Activated CD4-positive, alpha-beta T cell treated with anti-CD3 and anti-CD28 coated beads, Interleukin-2, amount 50 U/mL, for 16 hours (primary cell): ENCODE measurements at places on chromosomes 3 and 15.

- no peak for DNase-seq
Measured at GRCh38 chr15:63582179-63582578, 15.0 kb upstream of the FBXL22 start.

DNA sequence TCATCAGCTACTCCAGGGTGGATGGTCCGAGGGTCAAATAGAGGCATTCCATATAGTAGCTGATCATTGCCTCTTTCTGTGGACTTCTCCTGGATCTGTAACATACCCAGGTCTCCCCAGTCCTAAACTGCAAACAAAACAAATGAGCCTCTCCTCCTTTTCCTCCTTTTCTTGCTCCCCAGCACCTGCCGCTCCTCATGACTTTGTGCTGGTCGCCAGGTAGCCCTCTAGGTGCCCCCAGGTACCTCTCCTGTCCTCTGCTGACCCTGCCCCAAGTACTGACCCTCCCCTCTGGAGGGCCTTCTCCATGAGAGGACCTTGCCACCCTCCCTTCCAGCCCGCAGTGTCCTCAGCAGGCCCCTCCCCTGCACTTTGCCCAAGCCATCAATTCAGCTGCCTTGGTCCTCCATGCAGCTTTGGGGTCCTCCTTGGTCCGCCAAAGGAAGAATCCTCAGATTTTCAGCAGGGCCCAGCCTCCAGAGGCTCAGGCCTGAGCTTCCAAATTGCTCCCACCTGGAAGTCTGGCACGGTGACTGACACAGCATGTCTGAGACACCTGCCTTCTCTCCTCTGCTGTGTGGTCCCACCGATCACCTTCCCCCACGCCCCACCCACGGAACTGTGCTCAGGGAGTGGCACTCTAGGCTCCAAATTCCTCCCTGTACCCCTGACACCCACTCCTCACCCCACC lies 111.0 kb downstream of the LRRK1 start:
- no peak for DNase-seq

DNA sequence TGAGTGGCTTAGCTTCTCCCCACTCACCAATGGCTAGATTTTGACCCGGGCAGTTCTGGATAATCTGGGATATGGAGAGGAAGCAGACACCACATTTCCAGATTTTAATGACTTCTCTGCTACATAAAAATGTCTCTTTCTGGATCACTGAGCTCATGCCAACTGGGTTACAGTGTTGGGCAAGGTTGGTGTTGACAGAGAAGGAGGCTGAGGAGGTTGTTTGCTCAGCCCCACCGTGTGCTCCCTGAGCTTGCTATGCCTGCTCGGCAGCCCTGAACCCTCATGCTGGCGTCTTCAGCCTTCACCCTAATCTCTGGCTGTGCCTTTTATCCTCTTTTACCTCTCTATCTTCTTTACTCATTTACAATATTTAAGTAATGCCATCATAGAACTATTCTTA lies 53.0 kb upstream of the KPNA4 start:
- DNase-seq: no peak

DNA sequence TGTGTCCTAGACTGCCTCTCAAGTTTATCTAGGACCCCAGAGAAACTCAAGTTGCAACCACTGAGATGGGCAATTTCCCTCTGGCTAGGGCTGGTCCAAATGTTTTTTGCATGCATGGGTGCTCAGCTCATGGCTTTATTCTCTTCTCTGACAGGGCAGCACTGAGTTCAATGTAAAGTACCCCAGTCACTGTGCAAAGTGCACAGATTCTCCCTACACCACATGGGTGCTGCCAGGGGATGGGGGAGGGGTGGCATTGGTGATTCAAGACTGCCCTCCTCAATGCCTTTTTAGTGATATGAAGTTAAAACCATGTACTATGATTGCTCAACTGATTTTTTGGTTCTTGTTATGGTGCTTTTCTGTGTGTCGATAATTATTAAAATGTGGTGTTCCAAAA lies 14.8 kb upstream of the RAD51 start:
- DNase-seq: no peak

DNA sequence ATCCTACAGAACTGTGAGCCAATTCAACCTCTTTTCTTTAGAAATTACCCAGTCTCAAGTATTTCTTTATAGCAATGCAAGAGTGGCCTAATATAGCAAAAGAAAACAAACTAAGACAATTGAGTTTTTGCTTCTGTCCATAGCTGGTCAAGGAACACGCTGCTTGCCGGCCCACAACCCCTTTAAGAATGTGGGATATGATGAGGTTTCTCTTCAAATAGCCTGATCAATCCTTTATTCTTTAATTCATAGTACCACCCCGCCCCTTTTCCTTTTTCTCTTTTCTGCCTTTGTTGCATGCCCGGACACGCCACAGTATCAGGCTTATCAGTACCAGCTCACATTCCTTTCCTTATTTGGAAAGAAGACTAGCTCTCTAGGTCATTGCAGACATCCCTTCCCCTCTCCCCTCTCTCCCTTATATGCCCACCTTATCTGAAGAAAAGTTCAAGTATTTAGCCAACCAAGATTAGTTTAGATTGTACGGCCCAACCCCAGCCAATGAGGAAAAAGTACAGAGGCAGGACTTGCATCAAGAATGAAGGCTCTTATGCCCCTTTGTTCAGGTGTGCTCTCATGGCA lies 404.5 kb downstream of the OCA2 start:
- DNase-seq: no peak

DNA sequence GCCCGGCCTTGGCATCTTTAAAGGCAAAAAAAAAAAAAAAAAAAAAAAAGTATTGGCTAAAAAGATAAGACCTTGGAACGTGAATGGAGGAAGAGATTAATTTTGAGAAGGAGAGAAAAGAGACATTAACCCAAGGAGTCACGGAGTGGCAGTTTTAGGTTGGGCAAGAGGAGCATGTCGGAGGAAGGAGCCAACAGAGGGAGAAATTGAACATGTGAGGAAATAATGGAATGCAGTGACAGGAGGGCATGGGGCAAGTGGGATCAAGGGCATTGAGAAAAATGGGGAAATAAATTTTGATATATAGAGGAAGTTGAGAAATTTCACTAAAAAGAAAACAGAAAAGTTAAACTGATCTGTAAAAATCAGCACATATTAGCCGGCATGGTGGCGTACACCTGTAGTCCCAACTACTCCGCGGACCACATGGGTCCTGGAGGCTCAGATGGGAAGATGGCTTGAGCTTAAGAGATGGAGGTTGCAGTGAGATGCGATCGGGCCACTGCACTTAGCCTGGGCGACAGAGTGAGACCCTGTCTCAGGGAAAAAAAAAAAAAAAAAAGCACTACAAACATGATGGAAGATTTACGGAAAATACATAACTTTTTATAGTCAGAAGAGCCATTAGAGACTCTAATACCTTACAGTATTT lies 1.2 kb downstream of the HAUS2 start:
- no peak for DNase-seq

DNA sequence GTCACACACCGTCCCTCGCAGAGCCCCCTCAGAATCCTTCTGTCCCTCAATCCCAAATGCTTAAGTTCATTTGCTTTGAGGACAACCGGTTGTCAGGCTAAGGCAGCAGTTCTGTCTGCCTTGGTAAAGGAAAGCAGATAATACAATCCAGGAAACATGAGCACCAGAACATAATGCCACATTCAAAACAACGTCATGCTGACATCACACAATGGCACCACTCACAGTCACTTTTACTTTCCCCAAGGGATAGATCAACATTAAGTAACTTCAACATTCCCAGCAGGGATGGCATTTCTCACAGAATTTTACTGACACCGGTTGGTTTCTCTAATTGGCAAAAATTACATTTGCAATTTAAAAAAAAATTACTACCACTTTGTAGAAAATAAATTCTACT lies 74.6 kb upstream of the PSMD6 start:
- no peak for DNase-seq

GRCh38 chr3:196284396-196284795 lies 3.1 kb downstream of the PCYT1A start:
- DNase-seq: no peak

DNA sequence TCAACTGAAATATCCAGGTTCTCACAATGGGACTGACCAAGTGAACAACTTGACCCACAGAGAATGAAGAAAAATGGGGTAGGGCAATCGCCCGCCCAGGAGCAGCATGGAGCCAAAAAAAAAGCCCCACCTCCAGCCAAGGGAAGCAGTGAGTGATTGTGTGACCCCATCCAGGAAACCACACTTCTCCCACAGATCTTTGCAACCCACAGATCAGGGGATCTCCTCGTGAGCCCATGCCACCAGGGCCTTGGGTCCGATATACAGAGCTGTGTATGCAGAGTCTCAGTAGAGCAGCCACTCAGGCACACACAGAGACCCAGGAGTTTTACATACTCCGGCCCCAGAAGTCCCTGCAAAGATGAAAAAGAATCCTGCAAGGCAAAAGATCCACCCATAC lies 35.7 kb downstream of the PYGO1 start:
- DNase-seq: no peak

GRCh38 chr15:33656168-33656567 lies 312.1 kb upstream of the CHRM5 start:
- no peak for DNase-seq

- peak; percentile 14 for DNase-seq
Measured at GRCh38 chr15:92429378-92430068, 35.8 kb downstream of the ST8SIA2 start.

DNA sequence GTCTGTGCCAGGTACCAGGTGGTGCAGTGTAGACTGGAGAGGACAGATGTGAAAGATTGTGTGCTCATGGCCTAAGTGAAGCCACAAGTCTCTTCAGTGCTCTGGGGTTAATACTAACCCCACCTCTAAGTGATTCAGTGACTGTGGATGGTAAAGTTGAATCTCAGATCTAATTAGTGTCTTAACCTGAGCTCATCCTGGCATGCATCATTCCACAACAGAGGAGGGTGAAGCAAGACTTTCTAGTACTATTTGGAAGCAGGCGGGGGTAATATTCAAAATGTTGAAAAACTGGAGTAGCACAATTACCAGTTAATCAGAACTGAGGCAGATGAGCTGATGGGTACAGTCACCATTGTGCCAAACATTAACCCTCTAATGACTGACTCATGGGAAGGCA lies 2.8 kb upstream of the MESD start:
- no peak for DNase-seq

DNA sequence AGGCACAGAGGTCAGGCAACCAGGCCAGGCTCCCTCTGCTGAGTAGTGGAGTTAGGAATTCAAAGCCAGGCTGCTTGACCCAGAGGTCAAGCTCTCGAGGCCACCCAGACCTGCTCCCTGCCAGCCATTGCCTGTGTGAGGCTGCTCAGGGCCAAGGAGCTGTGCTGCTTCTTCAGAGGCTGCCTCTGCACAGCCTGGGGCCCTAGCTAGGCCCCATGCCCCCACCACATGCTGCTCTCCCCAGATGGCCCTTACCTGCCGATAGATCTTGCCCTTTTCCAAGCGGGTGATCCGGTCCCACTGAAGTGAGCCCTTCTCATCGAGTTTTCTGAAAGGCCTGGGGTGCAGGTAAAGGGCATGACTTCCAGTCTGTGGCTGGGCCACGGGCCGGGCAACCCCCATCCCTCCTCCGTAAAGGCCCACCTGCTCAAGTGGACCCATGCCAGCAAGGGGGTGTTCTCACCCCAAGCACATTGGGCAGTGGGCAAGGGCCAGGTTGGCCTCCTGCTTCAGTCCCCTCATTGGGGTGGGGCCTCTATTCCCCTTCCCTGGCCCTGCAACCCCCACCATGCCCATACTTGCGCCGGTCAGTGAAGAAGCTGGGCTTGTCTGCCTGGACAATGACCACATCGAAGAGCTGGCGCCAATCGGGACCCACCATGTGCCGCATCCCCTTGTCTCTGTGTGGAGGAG lies 6.5 kb downstream of the NT5DC2 start:
- DNase-seq: no peak

DNA sequence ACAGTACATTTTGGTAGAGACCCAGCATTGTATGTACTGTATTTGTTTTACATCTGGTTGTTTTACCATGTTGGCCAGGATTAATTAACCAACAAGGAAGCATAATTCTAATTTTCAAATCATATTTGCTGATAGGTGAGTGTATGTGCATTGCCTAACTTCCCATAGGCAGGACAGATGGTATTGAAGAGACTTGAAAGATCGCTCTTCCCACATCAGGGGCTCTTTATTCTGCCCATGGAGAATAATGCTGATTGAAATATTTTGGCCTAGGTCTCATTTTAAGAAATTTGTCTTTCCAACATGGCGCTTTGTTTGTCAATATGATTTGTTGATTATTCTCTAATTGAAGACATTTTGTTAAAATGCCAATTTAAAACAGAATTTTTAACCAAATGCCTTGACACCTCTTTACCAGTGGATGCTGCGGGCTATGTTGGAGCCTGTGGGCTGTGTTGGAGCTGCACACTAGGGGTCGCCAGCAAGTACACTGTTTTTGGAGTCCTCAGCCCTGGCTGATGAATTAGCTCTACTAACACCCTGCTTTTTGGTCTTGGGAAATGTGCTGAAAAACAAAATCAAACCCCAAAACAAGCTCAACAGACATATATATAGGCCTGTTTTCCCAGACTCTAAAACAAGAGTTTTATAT lies 5.3 kb downstream of the P2RY12 start:
- DNase-seq: peak; percentile 14

DNA sequence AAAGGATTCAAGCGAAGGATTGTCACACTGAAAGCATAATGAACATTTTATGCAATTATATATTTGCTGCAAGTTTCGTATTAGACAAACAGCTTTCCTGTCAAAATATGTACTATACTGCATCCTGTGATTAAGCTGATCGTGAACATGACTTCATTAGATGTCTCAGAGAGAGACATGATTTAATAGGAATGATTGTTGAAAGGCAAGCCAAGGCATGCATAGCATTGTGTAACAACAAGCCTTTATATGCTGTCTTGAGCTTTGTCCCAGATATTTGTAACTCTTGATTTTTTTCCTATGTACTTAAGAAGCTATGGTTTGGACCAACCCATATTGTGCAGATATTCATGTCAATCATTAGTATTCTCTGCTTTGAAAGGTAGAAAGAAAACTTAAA lies 309.1 kb downstream of the KCNH8 start:
- no peak for DNase-seq

DNA sequence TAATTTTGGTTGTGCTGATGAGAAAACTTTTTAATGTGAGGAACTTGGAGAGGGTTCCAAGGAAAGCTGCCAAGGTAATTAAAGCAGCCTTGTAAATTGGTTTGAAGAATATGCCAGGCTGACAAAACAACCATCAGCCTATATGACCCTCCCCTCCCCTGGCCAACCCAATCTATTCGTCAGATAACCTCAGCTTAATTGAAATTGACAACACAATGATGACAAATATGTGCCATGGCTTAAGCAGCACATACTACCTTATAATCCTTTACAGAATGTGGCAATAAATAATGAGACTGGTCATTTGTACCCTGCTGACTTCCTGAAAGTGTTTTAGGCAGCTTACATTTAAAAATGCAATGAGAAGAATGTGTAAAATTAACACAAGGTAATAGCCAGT lies 118.2 kb downstream of the EFHB start:
- no peak for DNase-seq

DNA sequence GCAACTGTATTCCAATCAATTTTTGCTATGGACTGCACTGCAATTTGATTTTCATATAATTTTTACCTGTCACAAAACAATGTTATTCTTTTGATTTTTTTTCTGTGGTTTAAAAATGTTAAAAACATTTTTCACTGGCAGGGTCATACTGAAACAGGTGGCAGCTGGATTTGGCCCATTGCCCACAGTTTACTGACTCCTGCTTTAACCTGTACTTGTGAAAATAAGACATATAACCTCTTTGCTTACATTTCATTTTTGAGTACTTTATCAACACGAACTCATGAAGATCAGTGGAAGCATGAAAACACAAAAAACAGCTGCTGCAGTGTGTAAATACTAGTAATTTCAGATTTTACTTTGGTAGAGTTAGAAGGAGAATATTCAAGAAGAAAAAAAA lies 313.1 kb downstream of the WDR72 start:
- no peak for DNase-seq

- no peak for DNase-seq
Measured at GRCh38 chr3:58577269-58577821, at the start of gene FAM107A. TSS of gene FAM107A (minus strand) at chr3:58577391. CDS start at chr3:58569860, 7,531 bp downstream.

- no peak for DNase-seq
Measured at GRCh38 chr3:103644450-103644849, 1209.6 kb downstream of the ZPLD1 start.
